PC-9 (cell line): ENCODE measurements at places on chromosomes 11 and 22. TPM values are rescaled to one million over a fixed set of nuclear protein-coding genes. Genes with fewer than 3 reads are reported as not detected.

GRCh38 chr22:48919187-48919590 lies 908.5 kb downstream of the BRD1 start:
- no peak for DNase-seq

DNA sequence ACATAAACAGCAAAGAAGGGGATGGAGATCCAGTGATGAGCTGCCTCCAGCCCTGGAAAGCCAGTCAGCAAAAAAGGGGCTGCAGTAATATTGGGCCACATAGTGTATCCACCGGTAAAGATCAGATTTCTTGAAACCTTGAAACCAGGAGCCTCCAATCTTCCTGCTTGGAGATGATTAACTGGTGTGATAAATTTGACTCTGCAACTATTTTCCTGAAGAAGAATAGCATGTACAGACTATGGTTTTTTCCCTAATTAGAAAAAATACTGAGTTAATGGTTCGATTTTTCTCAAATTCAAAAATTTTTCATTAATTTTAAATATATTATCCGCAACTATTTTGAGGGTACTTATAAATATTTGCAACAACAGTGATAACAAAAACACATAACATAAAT lies at the start of gene OR51B2:
TSS of gene OR51B2 (minus strand) at position 101 of the 400 bp plus-strand sequence. CDS start at position 101, 0 bp downstream.
- no peak for DNase-seq

DNA sequence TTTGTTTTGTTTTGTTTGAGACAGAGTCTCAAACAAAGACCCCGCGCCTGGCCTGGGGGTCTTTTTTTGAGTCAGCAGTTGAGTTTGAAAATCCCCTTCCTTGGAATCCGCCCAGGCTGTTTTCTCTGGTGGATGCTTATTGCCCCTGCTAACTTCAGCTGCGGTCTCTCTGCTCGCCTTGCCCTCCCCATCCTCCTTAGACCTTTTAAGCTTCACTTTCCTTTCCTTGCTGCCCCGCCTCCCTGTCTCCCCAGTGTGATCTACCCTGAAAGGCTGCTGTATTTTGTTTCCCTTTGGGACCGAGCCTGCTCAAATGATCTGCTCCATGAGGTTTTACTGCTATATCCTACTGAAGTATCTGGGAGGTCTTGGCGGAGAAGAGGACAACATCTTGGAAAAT lies 2.5 kb downstream of the USP18 start:
- DNase-seq: no peak

IGF2 gene
- total RNA-seq: 0.15 and 0.24 TPM in 2 replicates

IL10RA gene
- total RNA-seq: not detected in 2 replicates

DNA sequence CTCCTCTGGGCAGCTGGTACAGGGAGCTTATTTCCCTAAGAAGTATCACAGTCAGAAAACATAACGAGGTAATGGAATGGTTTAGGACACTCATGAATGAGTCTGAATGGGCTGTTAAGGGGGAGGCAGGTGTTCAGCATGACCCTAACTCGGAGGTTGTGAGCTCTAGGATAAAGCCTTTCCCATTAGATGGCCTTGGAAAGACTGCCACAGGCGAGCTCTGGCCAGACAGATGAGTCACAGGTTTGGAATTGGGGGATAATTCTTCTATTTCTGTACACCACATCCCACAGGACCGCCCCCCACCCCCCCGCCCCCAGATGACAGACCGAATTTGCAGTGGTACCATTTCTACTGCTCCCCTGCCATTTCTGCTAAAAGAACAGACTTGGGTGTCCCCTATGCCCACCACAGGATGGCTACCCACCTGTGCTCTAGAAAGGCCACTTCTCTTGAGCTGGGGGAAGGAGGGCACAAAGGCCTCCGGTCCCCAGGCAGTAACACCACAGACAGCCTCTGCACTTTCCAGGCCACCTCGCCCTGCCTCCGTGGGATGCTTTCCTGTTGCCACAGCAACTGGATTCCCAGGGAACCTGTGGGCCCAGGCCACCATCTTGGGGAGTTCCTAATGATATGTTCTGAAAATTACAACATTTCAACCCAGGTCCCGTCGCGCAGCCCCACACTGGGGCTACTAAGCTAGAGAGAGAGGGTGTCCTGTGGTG lies 76.7 kb downstream of the TRIM29 start:
- no peak for DNase-seq

- no peak for DNase-seq
These were observed 39.6 kb downstream of the ARRB1 start for GRCh38 chr11:75311858-75312288.

GRCh38 chr11:74950374-74950969 lies 1.4 kb downstream of the SPCS2 start:
- no peak for DNase-seq

- DNase-seq: no peak
These were observed 30.0 kb upstream of the PTPRJ start for GRCh38 chr11:47950396-47950795.

DNA sequence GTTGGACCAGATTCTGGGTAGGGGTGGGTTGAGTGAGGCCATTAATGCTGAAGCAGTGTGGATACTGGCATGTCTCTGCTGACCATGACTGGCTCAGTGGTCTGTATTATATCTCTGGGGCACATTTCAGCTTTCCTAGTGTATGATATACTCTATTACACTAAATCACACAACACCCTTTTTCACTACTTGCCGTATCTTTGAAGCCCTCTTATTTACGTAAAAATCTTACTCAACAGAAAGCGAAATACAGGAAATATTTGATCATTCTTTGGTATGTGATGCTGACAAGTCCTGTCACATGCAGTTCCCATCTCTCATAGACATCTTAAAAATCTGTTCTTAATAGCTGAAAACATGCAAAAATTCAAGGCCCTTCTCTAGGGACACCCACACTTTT lies 40.3 kb downstream of the OR5B17 start:
- DNase-seq: no peak

MYEOV gene
- total RNA-seq: 182 and 232 TPM in 2 replicates

- DNase-seq: no peak
These were observed 18.3 kb downstream of the OTUB1 start for GRCh38 chr11:64004590-64004984.

- DNase-seq: no peak
These were observed 406.2 kb downstream of the METTL15 start for GRCh38 chr11:28514391-28514790.

DNA sequence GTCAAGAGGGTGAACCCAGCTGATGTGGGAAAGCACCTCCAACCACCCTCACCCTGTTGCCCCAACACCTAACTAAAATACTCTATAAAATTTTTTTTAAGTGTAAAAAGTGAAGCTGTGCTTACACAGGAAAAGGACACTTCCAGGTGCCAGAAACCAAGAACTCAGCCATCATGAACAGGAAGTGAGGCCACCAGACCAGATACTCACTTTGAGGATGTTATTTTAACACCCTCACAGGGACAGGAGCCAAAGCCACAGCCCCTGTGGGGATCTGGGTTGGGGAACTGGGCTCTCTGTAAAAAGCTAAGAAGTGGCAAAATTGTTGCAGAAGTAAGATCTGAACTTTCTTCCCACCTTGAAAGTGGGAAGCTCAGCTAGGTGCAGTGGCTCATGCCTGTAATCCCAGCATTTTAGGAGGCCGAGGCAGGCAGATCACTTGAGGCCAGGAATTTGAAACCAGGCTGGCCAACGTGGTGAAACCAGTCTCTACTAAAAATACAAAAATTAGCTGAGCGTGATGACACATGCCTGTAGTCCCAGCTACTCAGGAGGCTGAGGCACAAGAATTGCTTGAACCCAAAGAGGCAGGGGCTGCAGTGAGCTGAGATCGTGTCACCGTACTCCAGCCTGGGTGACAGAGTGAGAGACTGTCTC lies 3.8 kb downstream of the RSPH14 start:
- no peak for DNase-seq

SCGB1D1 gene
- not detected in 2 replicates for total RNA-seq

DNA sequence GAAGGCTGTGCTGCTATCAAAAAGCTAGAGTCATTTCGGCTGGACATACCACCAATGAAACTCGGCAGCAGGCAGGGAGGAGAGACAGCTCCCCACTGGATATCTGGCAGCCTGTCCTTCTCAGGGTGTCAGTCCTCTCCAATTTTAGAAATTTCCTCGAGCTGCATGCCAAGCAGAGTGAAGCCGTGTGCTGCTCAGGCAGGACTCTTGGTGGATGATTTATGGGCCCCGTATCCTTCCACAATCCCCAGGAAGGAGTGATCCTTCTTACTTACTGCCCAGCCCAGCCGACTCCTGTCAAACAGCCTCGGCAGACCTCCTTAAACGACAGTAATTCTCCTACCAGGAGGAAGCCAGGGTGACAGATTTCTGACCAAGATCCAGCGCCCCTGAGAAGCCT lies 410.4 kb downstream of the TENM4 start:
- no peak for DNase-seq

GRCh38 chr22:28108851-28109250 lies 189.8 kb upstream of the PITPNB start:
- no peak for DNase-seq

GRCh38 chr22:41668971-41669911 lies 19.4 kb downstream of the SNU13 start:
- DNase-seq: peak; percentile 39

GRCh38 chr11:10041748-10042446 lies 252.1 kb downstream of the SBF2 start:
- DNase-seq: no peak

DNA sequence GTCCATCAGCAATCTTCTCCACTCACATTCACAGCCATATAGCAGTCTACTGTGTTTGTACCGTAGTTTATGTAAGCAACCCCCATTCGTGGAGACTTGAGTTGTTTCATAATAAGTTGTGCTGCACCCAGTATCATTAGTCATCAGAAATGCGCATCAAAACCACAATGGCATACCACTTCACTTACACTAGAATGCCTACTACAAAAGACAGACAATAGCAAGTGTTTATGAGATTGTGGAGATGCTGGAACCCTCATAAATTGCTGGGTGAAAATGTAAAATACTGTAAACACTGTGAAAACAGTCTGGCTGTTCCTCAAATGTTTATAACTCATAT lies 133.3 kb downstream of the ATXN10 start:
- DNase-seq: peak; percentile 55

DNA sequence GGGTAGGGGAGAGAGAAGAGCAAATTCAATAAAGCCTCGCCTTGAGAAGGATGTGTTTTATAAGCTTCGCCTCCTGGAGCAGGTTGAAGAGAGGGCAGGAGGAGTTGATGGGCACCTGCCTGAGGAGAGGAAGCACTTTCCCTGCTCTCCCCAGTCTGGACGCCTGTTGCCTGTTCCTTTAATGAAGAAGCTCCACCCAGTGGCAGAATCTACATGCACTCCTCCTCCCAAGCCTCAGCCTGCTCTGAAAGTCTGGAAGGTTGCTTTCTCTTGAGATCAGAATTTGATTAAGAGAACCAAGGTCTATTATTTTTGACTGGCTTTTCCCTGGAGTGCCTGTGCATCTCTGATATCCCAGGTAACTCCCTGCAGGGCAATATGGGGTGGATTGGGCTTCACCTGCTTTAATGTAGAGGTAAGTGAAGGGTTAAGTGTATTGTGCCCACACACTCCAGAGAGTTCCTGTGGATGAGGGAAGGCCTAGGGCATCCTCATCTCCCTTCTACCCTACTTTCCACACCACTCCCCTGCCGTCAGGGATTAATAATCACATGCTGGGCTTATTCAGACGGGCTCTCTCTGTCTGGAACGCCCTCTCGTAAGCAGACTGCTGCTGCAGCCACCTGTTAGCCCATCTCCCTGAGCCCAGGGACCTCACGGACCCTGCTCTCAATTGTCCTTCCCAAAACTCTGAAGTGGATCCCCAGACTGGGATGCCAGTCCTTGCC lies 22.3 kb downstream of the NTM start:
- DNase-seq: no peak

MPEG1 gene
- total RNA-seq: not detected in 2 replicates

DNA sequence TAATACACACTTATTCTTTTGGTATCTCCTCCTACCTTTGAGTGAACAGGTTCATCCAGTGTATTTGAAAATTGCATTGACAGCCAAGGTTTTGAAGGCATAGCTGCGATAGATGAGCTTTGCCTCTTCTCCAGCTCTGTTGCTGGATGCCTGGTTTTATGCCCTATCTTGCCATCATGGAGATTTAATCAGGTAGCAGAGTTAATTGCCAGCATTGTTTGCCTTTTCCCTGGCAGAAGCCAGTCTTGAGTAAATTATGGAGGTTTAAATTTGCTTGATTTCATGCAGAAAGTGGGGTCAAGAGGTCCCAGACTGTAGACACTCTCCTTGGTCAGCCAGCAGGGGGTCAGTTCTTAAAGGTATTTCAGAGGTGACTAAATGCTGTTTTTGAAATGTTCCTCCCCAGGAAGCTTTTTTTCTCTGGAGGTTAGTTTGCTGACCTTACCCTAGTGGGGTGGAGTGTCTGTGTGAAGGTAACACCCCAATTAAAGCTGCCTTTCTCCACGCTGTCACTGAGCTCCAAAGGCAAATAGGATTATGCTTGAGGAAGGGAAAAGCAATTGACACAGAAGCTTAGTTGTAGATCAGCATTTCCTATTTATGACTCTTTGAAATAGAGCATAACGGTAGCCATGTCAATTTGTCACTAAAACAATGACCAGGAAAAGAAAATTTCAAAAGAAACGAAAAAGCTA lies 96.0 kb downstream of the EXT2 start:
- no peak for DNase-seq

ARHGAP1 gene
- total RNA-seq: 60.3 and 64.2 TPM in 2 replicates

OR6T1 gene
- total RNA-seq: not detected in 2 replicates

CHID1 gene
- total RNA-seq: 66.1 and 85.6 TPM in 2 replicates

PAX6 gene
- 19.8 and 29.0 TPM in 2 replicates for total RNA-seq

DNA sequence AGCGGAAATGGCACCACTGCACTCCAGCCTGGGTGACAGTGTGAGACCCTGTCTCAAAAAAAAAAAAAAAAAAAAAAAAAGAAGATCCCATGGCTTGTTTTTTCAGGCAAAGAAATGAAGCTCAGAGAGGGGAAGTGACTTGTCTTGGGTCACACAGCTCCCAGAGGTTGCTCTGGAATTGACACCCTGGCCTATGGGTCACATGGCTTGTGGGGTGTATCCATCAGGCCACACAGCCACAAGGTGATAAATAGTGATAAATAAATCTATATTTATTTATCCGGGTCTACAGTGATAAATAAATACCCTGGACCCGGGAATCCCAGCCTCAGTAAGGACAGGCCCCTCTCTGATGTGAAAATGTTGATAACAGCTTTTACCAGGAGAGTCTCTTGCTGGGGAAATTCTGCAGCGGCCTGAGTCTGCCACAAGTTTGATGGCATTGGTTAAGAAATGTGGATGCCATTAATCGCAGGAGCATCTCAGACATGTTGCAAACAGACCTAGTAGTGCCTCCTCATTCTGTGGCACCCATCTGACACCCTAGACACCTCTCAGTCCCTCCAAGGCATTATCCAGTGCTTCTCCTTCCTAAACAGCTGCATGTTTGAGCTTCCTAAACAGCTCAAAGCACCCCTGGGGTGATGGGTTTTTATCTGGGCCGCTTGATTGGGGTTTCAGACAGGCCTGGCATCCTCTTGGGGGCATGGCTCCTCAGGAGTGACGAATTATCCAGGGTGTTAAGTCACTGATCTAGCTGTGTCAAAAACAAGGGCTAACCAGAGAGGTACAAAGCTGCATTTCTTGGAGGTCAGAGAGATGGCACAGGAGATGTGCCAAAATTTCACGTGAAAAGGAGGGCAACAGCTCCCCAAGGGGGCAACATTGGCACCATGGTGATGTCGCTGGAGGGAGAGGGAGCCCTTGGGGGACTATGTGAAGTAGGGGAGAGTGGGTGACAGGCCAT lies 1.9 kb upstream of the EMID1 start:
- no peak for DNase-seq
